ENCODE measurements at places on chromosomes 3 and 15.
A peak's percentile ranks its signal among the peaks of the same experiment; 100 is the strongest.

GRCh38 chr15:98401029-98401428 lies 247.3 kb upstream of the IGF1R start:
- peak; percentile 4 for DNase-seq

DNA sequence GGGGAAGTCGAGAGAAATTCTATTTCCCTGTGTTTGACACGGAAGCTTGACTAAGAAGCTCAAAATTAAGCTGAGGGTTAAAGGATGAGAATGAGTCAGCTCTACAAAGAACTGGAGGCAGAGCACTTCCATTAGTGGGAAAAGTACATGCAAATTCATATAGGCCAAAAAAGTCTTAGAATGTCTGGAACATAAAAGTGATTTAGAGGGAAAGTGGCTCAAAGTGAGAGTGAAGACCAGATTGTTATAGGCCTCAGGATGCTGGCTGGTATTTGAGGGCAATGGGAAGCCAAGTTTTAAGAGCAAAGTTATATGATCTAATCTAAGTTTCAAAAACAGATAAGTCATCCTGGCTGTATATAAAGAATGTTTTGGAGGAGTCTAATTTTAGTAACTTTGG lies 857.3 kb downstream of the NAALADL2 start:
- DNase-seq = no peak

- no peak for DNase-seq
Observed at GRCh38 chr3:168094580-168094876, 1.2 kb downstream of the GOLIM4 start.

DNA sequence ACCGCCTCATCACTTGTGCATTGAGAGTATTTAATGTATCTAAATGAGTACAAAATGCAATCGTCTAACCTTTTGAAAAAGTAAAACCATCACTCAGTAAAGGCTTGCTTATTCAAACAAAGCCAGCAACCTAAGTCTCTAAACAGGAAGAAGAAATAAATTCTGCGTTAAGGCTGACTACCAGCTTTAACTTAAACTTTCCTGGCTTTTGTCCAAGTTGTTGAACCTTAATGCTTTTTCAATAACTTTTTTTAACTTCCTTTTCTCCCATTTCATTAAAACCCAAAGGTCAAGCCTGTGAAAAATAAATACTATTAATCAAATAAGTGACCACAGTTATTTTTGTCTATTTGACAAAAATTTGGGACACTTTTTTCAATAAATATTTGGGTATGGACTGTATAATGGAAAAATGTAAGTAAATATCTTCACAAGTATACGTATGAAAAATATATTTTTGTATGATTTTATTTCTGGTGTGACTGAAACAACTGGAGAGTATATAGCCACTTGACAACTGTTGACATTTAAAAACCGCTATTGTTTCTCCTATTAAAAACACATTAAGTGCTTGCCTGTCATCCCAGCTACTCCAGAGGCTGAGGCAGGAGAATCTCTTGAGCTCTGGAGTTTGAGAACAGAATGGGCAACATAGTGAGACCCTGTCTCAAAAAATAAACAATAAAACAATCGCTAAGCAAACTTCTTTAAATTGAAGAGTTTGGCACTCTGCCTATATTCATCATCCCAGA lies 2.9 kb downstream of the KLHL24 start:
- DNase-seq = no peak

DNA sequence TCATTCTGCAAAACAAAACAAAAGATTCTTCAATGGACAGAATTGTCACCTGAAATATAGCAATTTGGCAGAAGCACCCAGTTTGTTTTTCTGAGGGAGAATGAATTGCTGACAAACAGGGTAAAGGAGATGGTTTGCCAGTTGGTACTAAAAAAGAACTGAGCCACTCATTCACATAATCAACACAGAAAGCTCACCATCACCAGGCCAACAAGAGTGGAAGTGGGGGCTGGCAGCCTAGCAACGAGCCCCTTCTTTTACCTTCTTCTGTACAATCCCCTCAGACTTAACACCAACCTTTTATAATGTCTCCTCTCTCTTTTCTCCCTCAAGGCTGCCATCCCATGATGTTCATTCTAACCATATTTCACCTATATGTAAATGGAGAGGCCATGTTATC lies 5.9 kb downstream of the TOP2B start:
- no peak for DNase-seq

- no peak for DNase-seq
Observed at GRCh38 chr15:68634122-68634482, 55.3 kb downstream of the CORO2B start.

GRCh38 chr3:125350597-125350996 lies 24.5 kb downstream of the ZNF148 start:
- DNase-seq = no peak

DNA sequence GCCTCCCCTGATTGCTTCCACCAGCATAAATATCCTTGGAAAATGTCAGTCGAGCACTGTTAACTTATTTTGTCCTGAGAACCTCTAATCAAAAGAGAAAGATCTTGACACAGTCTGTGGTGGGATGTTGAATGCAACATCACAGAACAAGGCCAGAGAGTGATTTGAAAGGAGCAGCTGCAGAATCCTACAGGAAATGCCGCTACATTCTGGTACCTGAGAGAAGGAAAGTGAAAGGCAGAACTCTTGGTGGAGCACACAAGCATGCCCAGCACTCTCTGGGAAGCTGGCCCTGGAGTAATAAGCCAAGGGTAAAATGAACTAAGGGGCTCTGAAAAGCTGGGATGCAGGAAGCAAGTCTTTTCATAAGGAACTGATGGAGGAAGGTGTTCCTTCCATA lies 75.8 kb downstream of the CBLB start:
- no peak for DNase-seq

DNA sequence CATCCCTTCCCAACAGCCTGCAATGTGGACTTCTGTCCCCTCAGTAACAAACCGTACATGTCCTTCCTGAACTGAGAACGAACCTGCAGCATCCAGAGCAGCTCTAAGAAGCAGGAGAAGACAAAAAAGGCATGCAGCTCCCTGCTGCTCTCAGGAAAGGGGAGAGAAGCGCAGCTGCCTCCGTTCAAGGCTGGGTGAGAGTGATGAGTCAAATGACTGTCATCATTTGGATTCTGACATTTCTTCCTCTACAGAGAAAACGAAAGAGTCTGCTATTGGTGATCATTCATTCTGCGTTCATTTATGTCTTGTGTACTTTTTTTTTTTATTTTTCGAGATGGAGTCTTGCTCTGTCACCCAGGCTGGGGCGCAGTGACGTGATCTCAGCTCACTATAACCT lies 677.8 kb downstream of the FHIT start:
- peak; percentile 62 for DNase-seq

DNA sequence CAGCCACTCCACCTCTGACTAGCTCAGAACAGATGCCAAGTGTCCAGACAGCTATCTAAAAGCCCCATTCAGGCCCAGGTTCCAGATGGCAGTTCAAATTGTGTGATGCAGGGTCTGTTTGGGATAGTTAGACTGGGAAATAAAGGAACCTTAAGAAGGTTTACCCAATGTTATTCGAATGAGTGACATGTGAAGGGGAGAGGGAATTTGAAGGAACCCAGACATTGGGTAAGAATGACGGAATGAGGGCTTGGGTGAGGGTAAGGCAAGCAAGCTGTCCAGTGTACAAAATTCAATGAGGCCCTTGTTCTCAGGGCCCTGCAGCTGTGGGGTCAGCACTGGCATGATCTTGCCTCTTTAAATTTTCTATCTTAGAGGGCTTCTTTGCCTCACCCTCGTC lies 34.1 kb downstream of the ATP13A5 start:
- DNase-seq = no peak

DNA sequence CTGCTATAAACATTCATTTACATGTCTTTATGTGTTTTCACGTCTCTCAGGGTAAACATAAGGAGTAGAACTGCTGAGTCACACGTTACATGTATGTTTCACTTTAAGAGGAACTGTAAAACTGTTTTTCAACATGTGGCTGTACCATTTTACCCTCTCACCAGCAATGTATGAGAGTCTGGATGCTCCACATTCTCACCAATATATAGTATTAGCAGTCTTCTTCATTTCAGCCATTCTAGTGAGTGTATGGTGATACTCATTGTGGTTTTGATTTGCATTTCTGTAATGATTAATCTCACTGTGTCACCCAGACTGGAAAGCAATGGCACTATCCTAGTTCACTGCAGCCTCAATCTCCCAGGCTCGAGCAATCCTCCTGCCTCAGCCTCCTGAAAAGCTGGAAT lies 37.1 kb downstream of the PHC3 start:
- no peak for DNase-seq

DNA sequence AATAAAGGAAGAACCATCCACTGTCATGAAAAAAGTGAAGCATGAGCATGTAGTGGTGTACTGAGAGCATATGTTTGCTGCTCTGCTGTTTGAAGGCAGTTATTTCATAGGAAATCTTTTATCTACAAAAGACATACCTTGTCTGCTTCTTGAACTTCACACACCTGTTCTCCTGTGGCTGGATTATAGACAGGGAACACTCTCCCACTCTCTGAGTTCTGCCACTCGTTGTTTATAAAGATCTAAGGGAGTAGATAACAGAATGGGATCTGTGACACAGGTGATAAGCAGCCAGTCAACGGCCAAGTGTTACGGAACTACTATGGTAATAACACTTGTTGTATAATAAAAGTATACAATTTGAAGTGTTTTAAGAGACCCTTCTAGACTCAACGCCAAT lies 51.5 kb downstream of the ALDH1A2 start:
- DNase-seq = no peak

- no peak for DNase-seq
Observed at GRCh38 chr3:23859012-23859743, 53.4 kb downstream of the UBE2E1 start.

DNA sequence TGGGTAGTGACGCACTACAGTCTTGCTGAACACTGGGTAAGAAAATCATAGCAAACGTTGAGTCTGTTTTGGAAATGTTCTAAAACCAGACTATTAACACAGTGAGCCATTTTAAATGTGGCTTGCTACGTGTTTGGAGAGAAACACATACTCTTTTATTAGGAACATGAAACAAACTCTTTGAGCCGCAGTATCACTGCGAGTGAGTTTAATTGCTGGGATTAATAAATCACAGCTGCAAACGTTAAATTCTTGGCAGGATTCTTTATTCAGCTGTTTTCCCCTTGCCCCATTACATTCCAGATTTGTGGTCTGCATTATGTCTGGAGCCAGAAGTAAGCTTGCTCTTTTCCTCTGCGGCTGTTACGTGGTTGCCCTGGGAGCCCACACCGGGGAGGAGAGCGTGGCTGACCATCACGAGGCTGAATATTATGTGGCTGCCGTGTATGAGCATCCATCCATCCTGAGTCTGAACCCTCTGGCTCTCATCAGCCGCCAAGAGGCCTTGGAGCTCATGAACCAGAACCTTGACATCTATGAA lies 33.6 kb downstream of the BTD start:
- DNase-seq = no peak

DNA sequence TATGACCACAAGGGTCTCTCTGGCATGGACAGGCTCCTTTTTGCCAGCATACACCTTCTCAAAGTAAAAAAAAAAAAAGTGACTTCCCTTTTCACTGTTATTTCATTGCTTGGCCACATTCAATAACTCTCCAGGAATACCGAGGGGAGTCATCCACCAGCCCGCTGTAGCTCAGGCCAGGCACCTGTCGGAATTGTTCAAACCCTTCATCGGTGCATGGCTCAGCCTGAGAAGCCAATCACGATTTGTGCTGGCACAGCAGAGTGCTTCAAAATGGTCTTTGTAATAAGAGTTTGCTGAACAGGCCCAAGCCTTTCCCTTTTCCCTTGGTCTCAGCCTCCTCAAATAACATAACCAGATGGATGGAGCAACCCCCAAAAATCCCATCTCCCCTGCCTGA lies 145.4 kb downstream of the PDZRN3 start:
- no peak for DNase-seq

- peak; percentile 69 for DNase-seq
Observed at GRCh38 chr15:20356444-20356910, 185.1 kb downstream of the GOLGA6L6 start.

DNA sequence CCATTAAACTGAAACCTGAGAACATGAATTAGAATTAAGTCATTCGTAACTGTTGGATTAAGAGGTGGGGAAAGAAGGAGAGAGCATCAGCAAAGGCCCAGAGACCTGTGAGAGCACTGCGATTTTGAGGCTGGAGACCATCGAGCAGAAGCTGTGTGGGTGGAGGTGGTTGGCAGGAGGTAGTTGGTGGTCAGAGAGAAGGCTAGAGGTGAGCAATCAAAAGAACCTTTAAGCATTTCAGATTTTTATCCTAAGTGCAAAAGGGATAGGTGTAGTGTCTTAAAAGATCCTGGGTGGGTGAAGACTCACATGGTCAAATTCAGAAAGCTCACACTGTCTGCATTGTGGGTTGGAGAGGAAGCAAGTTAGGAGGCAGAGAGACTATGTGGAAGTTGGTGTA lies 65.1 kb upstream of the TEX264 start:
- DNase-seq = no peak

- no peak for DNase-seq
Observed at GRCh38 chr3:278300-279064, 81.9 kb downstream of the CHL1 start.

GRCh38 chr3:139558351-139559266 lies 19.1 kb upstream of the RBP1 start:
- DNase-seq = peak; percentile 32

DNA sequence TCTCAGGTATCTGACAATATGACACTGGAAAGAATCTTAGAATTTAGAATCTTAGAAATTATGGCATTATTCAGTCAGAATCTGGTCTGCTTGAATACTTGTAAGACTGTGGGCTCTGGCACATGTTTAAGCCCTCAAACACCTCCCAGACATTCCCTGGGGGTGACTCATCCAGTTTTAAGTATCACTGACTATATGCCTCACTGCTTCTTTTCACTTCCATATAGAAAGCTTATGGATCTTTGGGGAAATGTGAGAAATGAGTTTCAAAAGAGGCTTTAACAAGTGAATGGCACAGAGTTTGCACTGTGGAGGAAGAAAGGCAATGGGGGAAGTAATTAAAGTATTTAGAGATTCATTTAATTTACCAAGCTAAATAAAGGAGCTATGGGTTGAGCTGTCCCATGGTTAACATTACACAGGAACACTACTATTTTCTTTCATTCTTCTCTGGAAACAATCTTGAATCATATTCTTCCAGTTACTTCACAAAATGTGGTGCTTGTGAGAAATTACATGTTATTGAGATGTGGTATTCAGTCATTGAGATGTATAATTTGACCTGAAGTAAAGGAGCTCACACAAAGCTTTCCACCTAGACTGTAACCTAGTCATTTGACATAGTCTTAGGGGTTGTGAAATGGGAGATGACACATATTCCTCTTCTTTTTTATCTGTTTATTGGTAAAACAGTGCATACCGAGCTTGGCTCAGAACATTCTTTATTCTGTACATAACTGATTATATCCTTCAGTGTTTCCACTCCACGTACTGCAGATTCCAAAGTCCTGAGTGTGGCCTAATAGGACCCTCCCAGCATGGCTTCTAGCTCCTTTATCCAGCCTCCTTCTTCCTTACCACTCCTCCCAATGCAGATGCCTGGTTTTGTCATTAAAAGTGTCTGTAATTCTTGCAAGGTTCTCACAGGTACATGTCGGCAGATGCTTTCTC lies 544.6 kb upstream of the NECTIN3 start:
- peak; percentile 81 for DNase-seq

GRCh38 chr3:121998030-121998580 lies 23.9 kb downstream of the ILDR1 start:
- no peak for DNase-seq

All from islet precursor cell (in vitro differentiated cells).